ENCODE measurements at places on chromosomes 12 and 14. TPM values are rescaled to one million over a fixed set of nuclear protein-coding genes. Genes with fewer than 3 reads are reported as not detected.

Gene LIN52
- 6.1 TPM for total RNA-seq

Gene A2ML1
- total RNA-seq, result not detected

Gene EIF2S3B
- total RNA-seq, result 1.1 TPM

Gene IFNG-AS1
- total RNA-seq, result 3.0 TPM

Gene CNTN1
- not detected for total RNA-seq

Gene PIANP
- total RNA-seq, result 0.17 TPM

Gene TUBA1A
- total RNA-seq, result 225 TPM

Gene SERPINA6
- total RNA-seq, result not detected

Gene ACOT4
- 0.81 TPM for total RNA-seq

Gene PLXNC1
- total RNA-seq, result 7.7 TPM
